ENCODE measurements at places on chromosomes 4 and X.

GRCh38 chrX:45006002-45006800 lies 133.2 kb downstream of the KDM6A start:
- DNase-seq: no peak

DNA sequence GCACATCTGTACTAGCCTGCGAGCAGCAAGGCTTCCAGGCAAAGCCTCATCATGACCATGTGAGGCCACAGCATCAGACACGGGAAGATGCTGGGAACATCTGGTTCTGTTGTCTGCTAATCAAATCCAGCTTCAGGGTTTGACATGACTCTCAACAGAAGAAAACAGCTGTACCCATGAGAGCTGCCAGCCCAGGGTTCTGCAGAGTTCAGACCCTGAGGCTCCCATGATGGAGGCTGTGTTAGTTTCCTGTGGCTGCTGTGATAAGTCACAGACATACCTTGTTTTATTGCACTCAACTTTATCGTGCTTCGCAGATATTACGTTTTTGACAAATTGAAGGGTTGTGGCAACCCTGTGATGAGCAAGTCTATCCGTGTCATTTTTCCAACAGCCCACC lies 37.5 kb downstream of the JAKMIP1 start:
- DNase-seq: no peak

DNA sequence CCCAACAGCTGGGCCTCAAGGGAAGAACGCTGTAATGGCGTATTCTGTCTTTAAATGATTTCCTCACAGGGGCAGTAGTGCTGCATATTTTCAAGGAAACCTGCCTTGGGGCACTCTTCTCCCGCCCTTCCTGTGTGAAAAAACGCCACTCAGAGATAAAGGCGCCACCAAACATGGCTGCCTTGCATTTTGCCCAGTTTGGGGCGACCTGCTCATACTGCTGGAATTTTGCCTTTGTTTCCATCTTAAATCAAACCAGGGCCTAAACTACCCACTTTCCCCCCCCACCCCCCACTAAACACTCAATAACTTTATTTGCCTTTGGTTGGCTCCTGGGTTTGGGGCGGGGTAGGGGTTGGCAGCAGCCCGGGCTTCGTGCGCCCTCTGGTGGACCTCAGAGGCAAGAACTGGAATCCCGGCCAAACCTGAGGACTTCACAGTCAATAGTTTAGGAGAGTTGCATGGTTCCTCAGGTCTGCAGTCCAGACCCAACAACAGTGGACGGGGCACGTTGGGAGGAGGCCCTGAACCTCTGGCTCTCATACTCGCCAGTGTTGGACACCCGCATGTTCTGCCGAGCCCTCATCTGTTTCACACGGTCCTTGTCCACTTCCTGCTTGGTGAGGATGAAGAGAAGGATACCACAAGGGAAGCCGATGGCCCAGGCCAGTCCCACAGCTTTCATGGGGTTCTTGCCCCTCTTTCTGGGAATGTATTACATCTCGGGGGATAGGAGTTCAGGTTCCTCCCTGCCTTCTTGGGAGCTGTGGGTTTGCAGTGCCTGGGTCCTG lies 220.1 kb upstream of the STK26 start:
- DNase-seq: no peak

GRCh38 chrX:108456971-108457477 lies 17.4 kb downstream of the COL4A5 start:
- no peak for DNase-seq

- DNase-seq: peak; percentile 8
Measured at GRCh38 chr4:80492761-80493160, 157.2 kb downstream of the CFAP299 start.

- DNase-seq: no peak
Measured at GRCh38 chr4:52704133-52704532, 45.0 kb upstream of the USP46 start.

- DNase-seq: no peak
Measured at GRCh38 chrX:139803224-139803623, 95.3 kb upstream of the MCF2 start.

DNA sequence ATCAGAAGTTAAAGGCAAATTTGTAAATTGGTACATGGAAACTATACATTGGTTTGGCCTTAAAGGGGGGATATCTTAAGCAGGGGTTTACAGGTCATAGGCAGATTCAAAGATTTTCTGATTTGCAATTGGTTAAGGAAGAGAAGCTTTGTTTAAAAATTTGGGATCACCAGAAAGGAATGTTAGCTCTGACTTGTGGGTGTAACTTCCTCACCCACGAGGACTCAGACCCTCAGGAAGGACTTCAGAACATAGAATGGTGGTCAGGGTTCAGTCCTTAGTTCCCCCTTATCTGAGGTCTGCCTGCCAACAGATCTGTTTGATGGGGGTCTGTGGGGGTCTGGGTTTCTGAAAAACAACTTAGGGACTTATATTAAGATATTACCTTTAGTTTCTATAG lies 427.4 kb upstream of the DIPK2B start:
- no peak for DNase-seq

- DNase-seq: no peak
Measured at GRCh38 chrX:48894891-48895290, 2.7 kb downstream of the TIMM17B start.

DNA sequence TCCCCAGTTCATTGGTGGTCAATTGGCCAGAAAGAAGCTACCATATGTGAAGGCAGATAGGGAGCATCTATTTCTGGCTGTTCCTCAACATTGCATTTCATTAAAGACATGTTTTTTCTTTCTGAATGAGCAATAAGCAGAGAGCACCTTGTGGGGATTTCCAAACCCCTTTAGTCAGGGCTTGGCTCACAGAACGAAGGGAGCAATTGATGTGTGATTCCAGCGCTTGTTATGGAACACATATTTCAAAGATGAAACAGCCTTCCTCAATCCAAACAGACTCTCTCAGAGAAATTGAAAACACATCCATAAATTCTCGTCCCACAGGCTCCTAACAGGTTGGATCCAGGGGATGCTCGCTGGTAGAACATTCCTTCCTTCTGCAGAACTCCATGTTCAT lies 84.1 kb downstream of the CLCN4 start:
- DNase-seq: no peak

- DNase-seq: no peak
Measured at GRCh38 chr4:151808542-151808941, 47.7 kb upstream of the GATB start.

- DNase-seq: no peak
Measured at GRCh38 chrX:149515954-149516602, 11.0 kb upstream of the IDS start.

- DNase-seq: no peak
Measured at GRCh38 chr4:188092824-188093223, 16.6 kb downstream of the TRIML2 start.

GRCh38 chr4:60250657-60251056 lies 949.5 kb upstream of the ADGRL3 start:
- no peak for DNase-seq

- no peak for DNase-seq
Measured at GRCh38 chr4:126888968-126889367, 743.8 kb upstream of the INTU start.

DNA sequence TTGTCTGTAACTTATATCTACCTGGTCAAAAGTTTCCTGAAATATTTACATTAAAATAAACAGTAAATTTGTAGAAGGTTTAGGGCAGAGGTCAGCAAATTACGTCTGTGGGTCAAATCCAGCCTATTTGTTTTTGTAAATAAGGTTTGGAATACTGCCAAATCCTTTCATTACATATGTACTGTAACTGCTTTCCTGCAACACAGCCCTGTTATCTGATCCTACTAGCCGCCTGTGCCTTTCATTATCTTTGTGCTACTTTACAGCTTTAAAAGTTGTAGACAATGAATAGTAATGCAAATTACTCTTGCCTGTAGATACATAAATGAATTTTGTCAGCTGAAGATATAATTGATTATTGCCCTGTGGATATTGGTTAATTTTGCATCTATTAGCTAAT lies 369.6 kb upstream of the SLC7A11 start:
- DNase-seq: no peak

- DNase-seq: no peak
Measured at GRCh38 chr4:6516762-6517161, 44.3 kb upstream of the PPP2R2C start.

GRCh38 chr4:78517050-78517652 lies 34.4 kb upstream of the ANXA3 start:
- no peak for DNase-seq

DNA sequence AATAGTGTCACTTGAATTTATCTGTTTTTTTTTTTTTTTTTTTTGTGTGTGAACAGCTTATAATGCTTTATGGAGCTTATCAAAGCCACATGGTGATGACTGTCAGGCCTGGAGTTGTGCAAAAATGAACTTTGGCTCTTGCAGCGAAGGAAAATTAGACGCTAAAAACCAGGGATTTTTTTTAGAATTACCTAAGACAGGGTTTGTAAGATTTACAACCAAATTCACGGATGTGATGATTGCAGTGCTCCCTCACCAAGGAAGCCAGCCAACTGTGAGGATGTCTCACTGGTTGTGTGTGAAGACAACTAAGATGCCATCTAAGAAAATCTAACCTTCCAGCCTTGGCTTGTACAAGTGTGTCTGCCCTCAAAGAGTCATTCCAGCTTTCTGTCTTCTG lies 127.1 kb upstream of the SLC4A4 start:
- DNase-seq: no peak

- DNase-seq: no peak
Measured at GRCh38 chr4:82989575-82990429, 20.8 kb downstream of the LIN54 start.

- DNase-seq: no peak
Measured at GRCh38 chr4:155822572-155822971, 43.5 kb downstream of the ASIC5 start.

GRCh38 chr4:38523524-38524448 lies 140.2 kb upstream of the KLF3 start:
- DNase-seq: no peak

DNA sequence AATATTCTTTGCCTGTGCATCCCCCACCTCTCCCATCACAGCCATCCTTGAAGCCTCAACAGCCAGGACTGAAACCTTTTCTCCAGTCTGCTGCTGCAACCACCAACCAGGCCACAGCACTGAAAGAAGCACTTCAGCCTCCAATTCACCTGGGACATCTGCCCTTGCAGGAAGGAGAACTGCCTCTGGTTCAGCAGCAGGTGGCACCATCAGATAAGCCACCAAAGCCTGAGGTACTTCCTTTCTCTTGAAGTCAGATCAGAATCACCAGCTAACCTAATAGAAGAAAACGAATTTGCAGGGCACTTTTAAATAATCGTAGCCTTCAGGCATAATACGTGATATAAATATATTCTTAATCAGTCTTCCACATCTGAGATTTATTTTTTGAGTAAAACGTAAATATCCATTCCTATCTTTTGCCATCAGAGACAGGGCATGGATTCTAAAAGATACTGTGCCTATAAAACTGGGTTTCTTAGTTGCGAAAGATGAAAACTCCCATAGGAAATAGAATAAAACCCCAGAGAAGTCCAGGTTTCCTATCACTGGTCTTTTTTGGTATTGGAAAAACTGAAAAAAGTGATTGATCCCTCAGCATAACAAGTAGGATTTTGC lies 9.5 kb downstream of the AMBN start:
- peak; percentile 41 for DNase-seq

- no peak for DNase-seq
Measured at GRCh38 chr4:181944527-181944926, 298.7 kb upstream of the TENM3 start.

DNA sequence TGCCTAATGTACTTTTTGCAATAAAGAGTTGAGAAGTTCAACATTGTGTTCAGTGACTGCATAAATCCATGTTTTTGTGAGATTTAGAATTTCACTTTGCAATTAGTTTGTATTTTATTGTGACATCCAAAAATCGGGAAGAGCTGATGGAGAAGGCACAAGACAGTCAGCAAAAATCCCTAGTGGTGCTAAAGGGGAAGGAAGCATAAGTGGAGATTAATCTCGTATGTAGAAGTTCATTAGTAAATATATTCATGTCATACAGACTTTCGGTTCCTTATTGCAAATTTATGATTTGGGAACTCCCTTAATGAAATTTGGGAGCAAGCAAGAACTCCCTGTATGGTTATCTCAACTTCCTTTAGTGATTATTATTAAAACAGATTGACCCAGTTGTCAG lies 57.8 kb upstream of the SLC39A8 start:
- DNase-seq: no peak

- DNase-seq: no peak
Measured at GRCh38 chr4:155505321-155505720, 128.6 kb upstream of the MAP9 start.

Measured in stimulated activated CD8-positive, alpha-beta memory T cell treated with anti-CD3 and anti-CD28 coated beads, Interleukin-15, amount 100 ng/mL, for 4 hours (primary cell).